ENCODE measurements at places on chromosomes 6 and 20.

DNA sequence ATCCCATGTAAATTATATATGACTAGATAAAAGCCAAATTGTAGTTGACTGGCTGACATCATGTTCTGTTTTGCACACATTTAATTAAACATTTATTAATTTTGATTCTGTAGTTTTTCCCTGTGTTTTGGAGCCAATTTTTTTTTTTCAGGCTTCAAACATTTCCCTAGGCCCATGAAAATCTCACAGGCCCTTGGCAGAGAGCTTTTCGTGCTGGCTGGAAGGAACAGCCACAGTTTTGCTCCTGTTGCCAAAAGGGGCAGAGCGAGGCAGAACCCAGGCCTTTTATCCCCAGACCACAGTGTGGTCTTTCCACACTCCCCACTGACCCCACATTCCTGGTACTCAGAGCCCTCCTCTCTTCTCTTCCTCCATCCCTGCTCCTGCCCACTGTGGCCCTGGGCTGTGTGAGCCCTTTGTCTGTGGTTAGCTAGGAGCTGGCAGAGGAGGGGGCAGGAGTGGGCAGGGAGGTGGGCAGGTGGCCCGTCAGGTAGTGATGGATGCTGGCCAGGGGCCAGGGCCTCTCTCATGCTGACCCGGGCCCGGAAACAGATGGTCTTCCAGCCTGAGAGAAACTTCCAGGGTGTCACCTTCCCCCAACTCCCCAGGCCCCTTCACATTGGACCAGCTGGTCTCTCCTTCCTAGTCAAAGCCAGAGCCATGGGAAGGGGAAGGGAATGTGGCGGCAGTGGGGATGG is 19.4 kb upstream of the CCM2L start:
- H3K27ac ChIP-seq = no peak overlapping the region
- peaks cover 32% of the 10 kb centered on the region for H3K27me3 ChIP-seq
- H3K4me3 ChIP-seq = no peak overlapping the region
- no peaks in the 10 kb centered on the region for H3K36me3 ChIP-seq
- no peak for DNase-seq

- H3K27me3 ChIP-seq = peaks cover 2% of the 10 kb centered on the region
- H3K36me3 ChIP-seq = no peaks in the 10 kb centered on the region
- peaks cover 3% of the 10 kb centered on the region for H3K4me1 ChIP-seq
- no peak overlapping the region for H3K4me3 ChIP-seq
Observed at GRCh38 chr6:125357515-125358256, 55.9 kb upstream of the HDDC2 start.

DNA sequence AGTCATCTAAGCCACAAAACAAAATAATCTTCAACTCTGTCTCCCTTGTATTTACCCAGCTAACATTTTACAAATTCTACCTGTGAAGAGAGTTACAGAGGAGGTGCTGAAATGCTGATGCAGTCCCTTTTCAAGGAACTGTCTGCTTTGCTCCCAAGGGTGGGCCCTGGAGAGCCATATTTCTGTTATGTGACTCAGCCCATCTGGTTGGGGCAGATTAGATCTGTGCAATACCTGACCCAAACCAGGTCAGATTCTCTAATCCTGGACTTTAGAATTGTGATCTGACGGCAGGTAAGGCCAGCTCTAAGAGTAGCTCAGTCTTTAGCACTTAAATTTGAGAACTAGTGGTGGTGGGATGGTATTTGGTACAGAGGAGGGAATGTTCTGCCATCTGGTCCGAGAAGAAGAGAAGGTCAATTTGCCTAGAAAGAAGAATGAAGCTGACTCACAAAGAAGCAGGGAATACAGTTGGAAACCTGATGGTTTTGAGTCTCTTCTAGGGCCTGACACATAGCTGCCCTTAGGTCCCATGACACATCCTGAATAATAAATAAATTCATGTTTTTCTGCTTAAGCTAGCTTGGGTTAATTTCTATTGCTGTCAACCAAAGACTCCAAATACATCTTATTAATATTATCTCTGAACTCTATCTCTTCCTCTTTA is 8.1 kb downstream of the ZNF311 start:
- no peak overlapping the region for H3K4me3 ChIP-seq
- DNase-seq = no peak
- H3K27ac ChIP-seq = no peak overlapping the region

DNA sequence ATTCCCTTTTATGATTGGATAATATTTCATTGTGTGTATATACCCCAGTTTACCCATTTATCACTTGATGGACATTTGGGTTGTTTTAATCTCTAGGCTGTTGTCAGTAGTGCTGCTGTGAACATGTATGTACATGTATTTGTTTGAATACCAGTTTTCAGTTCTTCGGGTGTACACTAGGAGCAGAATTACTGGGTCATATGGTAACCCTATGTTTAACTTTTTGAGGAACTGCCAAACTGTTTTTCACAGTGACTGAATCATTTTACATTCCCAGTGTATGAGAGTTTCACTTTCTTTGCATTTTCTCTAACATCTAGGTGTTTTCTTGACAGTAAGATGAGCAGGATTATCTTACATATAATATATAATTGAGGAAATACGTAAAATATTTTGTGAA is 44.7 kb upstream of the ADIG start:
- H3K27me3 ChIP-seq = no peaks in the 10 kb centered on the region
- peaks cover 70% of the 10 kb centered on the region for H3K36me3 ChIP-seq
- no peak for DNase-seq
- H3K27ac ChIP-seq = no peak overlapping the region
- H3K4me3 ChIP-seq = no peak overlapping the region

DNA sequence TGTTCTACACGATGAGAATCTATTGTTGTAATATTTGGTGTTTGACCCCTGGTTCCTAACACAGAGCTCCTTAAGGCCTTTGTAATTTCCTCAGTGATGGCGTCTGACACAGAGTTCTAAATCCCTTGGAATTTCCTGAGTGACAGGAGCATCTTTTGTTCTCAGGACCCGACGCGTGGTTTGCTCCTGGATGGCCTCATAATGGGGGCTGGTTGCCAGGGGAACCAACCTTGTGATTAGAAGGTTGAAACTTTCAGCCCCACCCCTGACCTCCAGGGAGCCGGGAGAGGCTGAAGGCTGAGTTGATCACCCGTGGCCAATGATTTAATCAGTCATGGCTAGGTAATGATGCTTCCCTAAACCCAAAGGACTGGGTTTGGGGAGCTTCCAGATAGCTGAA is 20.5 kb upstream of the ZNF133 start:
- DNase-seq = no peak
- H3K36me3 ChIP-seq = no peaks in the 10 kb centered on the region
- no peak overlapping the region for H3K27ac ChIP-seq
- H3K4me1 ChIP-seq = no peaks in the 10 kb centered on the region
- H3K27me3 ChIP-seq = no peaks in the 10 kb centered on the region

DNA sequence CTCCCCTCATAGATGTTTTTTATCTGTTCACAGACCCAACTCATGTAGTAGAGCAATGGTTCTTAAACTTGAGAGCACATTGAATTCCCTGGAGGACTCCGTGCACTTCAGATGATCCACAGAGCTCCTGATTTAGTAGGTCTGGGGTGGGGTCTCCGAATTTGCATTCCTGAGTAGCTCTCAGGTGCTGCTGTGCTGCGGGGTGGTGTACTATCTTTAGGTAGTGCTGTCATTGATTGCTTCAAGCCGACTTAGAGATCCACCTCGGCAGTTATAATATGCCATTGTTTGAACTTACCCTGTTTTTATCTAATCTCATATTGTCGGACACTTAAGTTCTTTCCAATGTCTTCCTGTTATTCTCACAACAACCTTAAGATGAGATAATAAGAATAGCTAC is 45.0 kb downstream of the BMP2 start:
- peaks cover 2% of the 10 kb centered on the region for H3K27me3 ChIP-seq
- H3K27ac ChIP-seq = no peak overlapping the region
- H3K4me3 ChIP-seq = no peak overlapping the region

- DNase-seq = peak; percentile 51
- H3K36me3 ChIP-seq = no peaks in the 10 kb centered on the region
Observed at GRCh38 chr6:112911959-112912358, 564.8 kb downstream of the RFPL4B start.

- no peaks in the 10 kb centered on the region for H3K27me3 ChIP-seq
- peaks cover 19% of the 10 kb centered on the region for H3K36me3 ChIP-seq
- H3K4me3 ChIP-seq = no peak overlapping the region
- DNase-seq = no peak
Observed at GRCh38 chr6:42204768-42205282, 10.1 kb upstream of the GUCA1B start.

DNA sequence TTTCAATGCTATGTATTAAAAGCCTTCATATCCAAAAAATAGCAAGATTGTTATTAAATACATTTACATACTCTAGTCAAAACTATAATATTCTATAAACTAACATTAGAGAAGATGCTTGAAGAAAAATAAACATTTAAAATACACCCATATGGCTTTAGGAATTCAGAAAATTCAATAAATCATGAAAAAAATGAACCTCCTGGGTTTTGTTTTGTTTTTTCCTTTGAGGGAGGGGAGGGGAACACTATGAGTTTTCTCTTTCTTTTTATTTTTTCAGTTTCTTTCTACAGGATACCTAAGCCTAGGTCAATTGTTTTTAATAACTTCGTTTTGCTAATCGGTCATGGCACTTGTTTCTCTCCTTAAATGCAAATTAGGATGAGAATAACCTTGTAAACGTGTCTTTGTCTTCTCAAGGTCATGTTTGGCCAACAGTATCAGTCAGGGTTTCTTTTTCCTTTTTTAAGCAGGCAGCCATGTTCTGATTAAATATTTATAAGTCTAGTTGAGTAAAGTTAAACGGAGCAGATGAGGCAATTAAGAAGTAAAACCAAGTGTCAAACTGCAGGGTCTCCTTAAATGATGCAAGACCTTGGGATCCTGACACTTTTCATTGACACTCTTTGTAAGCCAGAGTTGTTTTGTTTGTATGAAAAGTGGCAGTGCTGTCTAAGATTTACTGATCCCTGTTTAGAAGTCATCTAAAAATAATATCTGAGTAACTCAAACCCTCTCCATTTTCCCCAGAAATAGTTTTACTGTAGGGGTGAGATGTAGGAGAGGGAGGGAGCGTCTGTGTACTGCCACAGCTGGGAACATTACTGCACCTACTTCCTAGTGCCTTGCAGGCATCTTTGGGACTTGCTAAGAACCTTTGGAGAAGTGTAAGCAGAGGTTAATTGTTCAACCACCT is 392.3 kb downstream of the PLCB1 start:
- no peak overlapping the region for H3K27ac ChIP-seq
- H3K4me1 ChIP-seq = no peaks in the 10 kb centered on the region
- no peak overlapping the region for H3K4me3 ChIP-seq
- no peaks in the 10 kb centered on the region for H3K27me3 ChIP-seq
- H3K36me3 ChIP-seq = no peaks in the 10 kb centered on the region

- no peak for DNase-seq
- H3K27ac ChIP-seq = no peak overlapping the region
- no peaks in the 10 kb centered on the region for H3K27me3 ChIP-seq
- no peaks in the 10 kb centered on the region for H3K36me3 ChIP-seq
- no peaks in the 10 kb centered on the region for H3K4me1 ChIP-seq
- H3K4me3 ChIP-seq = no peak overlapping the region
Observed at GRCh38 chr20:19560881-19561480, 197.1 kb upstream of the RIN2 start.

DNA sequence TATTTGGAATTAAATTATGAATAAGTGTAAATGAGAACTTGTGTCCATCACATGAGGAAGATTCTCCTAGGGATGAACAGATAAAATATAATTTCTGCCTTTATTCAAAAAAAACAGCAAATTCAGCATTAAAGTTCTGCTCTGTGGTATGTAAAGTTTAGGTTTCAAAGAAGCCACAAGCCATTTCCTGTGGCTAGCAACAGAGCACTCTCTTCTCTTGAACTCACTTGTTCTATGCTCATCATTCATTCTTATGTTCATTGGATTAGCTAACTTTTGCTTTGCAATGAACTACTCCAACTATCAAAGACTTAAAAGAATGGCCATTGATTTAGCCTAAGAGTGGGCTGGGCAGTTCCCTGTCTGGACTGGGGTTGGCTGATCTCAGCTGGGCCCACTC is 20.8 kb upstream of the SNRPB2 start:
- H3K27me3 ChIP-seq = no peaks in the 10 kb centered on the region
- H3K4me3 ChIP-seq = no peak overlapping the region
- no peak for DNase-seq
- H3K4me1 ChIP-seq = no peaks in the 10 kb centered on the region

DNA sequence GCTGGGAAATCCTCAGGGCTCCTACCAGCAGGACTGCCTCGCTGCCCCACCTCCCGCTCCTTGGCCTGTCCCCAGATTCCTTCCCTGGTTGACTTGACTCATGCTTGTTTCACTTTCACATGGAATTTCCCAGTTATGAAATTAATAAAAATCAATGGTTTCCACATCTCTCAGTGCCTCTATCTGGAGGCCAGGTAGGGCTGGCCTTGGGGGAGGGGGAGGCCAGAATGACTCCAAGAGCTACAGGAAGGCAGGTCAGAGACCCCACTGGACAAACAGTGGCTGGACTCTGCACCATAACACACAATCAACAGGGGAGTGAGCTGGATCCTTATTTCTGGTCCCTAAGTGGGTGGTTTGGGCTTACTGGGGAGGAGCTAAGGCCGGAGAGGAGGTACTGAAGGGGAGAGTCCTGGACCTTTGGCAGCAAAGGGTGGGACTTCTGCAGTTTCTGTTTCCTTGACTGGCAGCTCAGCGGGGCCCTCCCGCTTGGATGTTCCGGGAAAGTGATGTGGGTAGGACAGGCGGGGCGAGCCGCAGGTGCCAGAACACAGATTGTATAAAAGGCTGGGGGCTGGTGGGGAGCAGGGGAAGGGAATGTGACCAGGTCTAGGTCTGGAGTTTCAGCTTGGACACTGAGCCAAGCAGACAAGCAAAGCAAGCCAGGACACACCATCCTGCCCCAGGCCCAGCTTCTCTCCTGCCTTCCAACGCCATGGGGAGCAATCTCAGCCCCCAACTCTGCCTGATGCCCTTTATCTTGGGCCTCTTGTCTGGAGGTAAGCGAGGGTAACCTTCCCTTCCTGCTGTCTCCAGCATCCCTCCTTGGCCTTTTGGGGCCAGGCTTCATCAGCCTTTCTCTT is at the start of gene CFB:
TSS of gene CFB (plus strand) at position 589 of the 863 bp plus-strand sequence. CDS start at position 716, 127 bp downstream.
- H3K27ac ChIP-seq = peak within 1 kb of the TSS; percentile 37
- peak; percentile 71 for DNase-seq
- H3K27me3 ChIP-seq = peaks cover 11% of the 10 kb centered on the region
- H3K36me3 ChIP-seq = no peaks in the 10 kb centered on the region
- peaks cover 7% of the 10 kb centered on the region for H3K4me1 ChIP-seq

GRCh38 chr20:32006841-32007786 is 3.1 kb upstream of the CCM2L start:
- no peak for DNase-seq
- H3K27me3 ChIP-seq = peaks cover 8% of the 10 kb centered on the region
- no peaks in the 10 kb centered on the region for H3K4me1 ChIP-seq
- no peaks in the 10 kb centered on the region for H3K36me3 ChIP-seq
- H3K27ac ChIP-seq = no peak overlapping the region

- no peaks in the 10 kb centered on the region for H3K27me3 ChIP-seq
- no peak overlapping the region for H3K4me3 ChIP-seq
- no peaks in the 10 kb centered on the region for H3K4me1 ChIP-seq
- no peak overlapping the region for H3K27ac ChIP-seq
Observed at GRCh38 chr6:35228481-35228880, 14.7 kb downstream of the SCUBE3 start.

DNA sequence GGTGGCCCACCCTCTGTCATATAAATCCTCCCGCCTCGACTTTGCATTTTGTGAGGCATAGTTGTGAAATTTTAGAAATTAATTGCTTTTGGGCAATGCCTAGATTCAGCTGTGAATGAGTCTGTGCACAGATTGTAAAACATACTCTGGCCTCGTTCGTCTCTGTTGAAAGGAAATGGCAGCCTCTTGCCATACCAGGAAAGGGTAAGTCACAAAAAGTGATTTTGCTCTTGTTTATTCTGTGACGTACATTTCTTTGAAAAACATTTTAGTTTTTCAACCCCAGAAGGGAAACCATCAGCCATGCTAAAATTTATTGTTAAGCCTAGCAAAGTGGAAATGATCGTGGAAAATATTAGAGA is 15.3 kb upstream of the EXOC2 start:
- H3K4me3 ChIP-seq = no peak overlapping the region
- H3K36me3 ChIP-seq = no peaks in the 10 kb centered on the region
- DNase-seq = no peak
- peaks cover 6% of the 10 kb centered on the region for H3K4me1 ChIP-seq
- H3K27me3 ChIP-seq = no peaks in the 10 kb centered on the region
- no peak overlapping the region for H3K27ac ChIP-seq

All from astrocyte (in vitro differentiated cells and primary cell).